CD4-positive, CD25-positive, alpha-beta regulatory T cell (primary cell): ENCODE measurements at places on chromosomes 5 and 9.

- no peak for DNase-seq
Observed at GRCh38 chr5:131608597-131608996, 26.4 kb downstream of the RAPGEF6 start.

- no peak for DNase-seq
Observed at GRCh38 chr5:56190497-56190896, 42.6 kb downstream of the ANKRD55 start.

DNA sequence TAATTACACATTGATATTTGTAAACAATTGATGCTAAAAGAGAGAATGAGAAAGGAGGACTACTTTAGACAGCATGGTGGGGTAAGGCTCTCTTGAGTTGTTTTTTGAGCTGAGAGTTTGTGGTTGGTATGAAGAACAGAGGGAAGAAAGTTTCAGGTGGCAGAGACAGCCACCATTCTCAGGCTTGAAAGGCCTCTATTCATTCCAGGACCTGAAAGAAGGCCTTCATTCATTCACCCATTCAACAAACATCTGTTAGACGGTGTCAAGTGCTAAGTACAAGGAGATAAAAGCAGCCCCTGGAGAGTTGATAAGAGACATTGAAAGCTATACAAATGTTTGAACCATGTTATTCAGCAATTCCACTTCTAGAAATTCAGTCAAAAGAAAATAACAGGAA, 21.7 kb upstream of the ADAM19 start:
- no peak for DNase-seq

- DNase-seq: no peak
Observed at GRCh38 chr9:80691229-80691628, 998.1 kb downstream of the TLE1 start.
